DMS53 (cell line): ENCODE measurements at places on chromosomes 12 and 14.
A peak's percentile ranks its signal among the peaks of the same experiment; 100 is the strongest.

DNA sequence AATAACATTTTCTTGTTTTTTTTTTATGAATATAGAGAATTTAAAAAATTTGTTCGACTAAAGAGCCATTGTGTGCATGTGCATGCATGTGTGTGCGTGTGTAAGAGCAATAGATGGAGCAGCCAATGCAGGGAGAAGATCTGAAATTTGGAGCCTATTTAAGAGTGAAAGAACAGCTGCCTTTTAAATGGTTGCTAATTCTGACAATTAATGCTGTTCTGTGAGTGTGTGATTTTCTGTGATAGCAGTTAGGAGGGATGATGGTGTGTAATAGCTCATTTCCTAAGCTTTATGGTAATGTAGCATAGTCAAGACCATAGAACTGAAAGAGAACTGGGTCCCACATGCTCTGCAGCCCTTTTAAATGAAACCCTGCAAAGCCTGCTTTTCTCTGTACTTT, 137.9 kb downstream of the NRXN3 start:
- DNase-seq = no peak

GRCh38 chr12:124191024-124191359, 103.9 kb upstream of the RFLNA start:
- peak; percentile 16 for DNase-seq

DNA sequence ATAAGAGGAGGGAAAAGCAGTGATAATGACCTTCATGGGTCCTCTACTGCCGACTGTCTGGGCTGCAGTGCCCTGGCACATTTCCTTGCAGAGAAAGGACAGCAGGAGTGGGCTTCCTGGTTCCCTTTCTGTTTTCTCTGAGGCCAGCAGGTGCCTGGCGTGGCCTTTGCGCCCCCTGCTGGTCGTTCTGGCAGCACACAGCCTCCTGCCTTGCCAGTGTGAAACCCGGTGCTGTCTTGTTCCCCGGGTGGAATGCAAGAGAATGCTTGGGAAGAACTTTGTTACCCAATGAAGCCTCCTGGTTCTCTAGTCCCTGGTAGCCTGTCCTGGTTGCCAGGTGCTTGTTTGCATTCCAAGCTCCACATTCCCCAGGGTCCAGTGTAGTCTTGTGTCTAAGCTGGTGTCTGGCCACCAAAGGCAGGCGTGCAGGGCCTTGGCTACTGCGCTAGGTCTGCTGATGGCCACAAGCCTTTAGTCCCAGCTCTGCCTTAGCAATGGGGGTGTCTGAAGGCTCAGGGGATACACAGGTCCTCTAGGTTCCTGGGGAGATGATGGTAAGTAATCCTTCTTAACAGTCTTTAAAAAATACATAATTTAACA, 1392.4 kb upstream of the TMEM132C start:
- peak; percentile 67 for DNase-seq

DNA sequence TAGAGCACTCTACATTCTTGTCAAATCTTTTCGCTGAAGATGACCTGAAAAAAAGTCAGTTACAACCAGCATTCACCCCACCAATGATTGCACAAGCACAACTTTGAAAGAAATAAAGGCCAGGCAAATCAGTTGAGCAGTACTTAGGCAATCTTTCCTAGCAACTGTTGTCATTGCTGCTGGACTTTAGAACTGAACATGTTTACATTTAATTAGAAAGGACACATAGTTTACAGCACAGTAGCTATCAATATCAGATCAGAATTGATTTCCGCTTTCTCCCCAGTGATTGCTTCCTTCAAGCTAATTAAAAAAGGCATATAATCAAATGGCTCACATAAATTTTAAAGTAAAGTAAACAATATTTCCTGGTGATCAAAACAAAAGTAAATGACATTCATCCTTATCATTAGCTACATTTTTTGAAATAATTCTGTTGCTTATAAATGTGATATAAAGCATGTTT, 128.4 kb downstream of the FOXA1 start:
- peak; percentile 10 for DNase-seq

GRCh38 chr12:62766496-62766895, 168.5 kb downstream of the PPM1H start:
- no peak for DNase-seq
